Activated gamma-delta T cell (primary cell): ENCODE measurements at places on chromosomes 12 and 14.

DNA sequence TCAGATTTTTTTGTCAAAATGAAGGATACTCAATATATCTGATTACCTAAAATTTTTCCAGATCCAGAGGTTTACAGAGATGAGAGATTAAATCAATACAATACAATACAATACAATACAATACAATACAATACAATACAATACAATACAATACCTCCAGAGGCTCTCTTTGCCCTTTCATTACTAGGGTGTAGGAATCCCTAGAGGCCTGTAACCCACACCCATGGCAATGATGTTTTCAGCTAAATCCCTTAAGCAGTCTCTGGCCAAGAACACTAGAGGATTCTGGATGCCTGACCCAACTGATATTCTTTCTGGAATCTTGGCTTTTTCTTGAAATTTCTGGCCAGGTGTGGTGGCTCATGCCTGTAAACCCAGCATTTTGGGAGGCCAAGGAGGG, 23.7 kb upstream of the AEBP2 start:
- no peak for DNase-seq

DNA sequence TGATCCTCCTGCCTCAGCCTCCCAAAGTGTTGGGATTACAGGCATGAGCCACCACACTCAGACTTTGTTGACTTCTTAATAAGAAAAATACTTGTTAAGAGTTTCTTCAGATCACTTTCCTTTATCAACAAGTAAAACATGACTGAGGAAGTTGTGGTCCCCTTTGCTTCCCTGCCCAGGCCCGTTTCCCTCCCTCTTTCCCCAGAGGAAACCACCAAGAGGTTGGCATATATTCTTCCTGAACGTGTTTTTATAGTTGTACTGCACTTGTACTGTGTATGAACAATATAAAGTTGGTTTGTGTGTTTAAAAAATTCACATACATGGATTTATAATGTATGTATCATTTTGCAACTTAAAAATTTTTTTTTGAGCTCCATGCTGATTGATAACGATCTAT, 28.4 kb downstream of the PTPN11 start:
- no peak for DNase-seq

GRCh38 chr12:11134305-11134704, at the start of gene TAS2R30:
TAS2R30 (minus strand) TSS chr12:11134644; CDS start chr12:11134244, 400 bp downstream.
- DNase-seq, result no peak

DNA sequence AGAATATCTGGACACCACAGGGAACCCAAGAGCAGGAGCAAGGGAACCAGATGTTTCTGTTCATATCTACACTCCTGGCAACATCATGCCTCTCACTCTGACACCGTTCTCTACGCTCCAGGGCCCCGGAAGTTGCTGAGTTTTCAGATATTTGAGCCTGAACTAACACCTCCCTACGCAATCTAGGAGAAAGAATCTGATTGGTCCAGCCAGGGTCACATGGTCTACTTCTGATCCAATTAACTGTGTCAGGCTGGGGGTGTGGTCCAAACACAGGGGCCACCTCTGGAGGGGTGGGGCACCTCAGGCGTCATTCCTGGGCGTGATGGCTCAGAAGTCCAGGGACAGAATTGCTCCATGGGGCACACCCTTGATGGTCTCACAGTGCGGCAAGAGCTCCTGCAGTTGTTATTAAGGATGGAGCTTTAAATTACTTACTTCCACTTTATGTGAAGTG, 165.5 kb downstream of the PTPN11 start:
- DNase-seq, result no peak

- no peak for DNase-seq
Observed at GRCh38 chr14:106813477-106813823, 1287.1 kb downstream of the TMEM121 start.

- no peak for DNase-seq
Observed at GRCh38 chr12:130351326-130351725, 13.6 kb downstream of the PIWIL1 start.

- no peak for DNase-seq
Observed at GRCh38 chr12:131617596-131618302, 93.1 kb upstream of the SFSWAP start.

- no peak for DNase-seq
Observed at GRCh38 chr12:123696646-123697045, 15.5 kb upstream of the ATP6V0A2 start.

DNA sequence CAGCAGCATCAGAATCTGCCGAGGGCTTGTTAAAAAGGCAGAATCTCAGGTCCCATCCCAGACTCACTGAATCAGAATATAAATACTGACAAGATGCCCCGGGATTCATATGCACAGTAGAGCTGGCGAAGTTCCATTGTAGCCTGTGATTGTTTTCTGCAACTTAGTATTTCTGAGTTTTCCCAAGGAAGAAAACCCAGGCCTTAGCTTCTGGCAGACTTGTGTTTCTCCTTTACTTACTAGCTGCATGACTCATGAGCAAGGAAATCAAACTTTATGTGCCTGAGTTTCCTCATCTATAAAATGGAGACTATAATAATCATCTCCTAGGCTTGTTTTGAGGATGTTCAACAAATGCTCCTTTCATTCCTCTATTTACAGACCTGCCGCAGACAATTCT, 278.5 kb upstream of the PLEKHG7 start:
- no peak for DNase-seq

GRCh38 chr12:123754041-123754772, 7.9 kb upstream of the DNAH10 start:
- DNase-seq, result no peak

GRCh38 chr12:123096182-123096581, 54.7 kb downstream of the PITPNM2 start:
- DNase-seq, result no peak

DNA sequence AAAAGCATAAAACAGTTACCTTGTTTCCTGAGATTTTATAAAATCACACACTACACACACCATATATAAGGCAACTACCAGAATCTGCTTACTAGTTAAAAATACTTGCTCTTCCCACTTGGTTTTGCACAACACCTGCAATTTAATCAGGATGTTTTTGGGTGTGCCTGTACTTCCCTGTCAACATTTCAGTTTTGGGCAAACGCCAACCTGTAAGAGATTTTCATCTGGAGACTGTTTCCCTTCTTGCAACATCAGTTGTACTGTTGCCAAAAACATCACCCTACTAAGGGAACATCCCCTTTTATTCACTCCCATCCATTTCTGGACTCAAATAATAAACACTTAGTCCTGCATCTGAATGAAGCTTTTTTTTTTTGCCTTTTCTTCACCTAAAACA, 172.3 kb downstream of the DUSP6 start:
- DNase-seq, result no peak

DNA sequence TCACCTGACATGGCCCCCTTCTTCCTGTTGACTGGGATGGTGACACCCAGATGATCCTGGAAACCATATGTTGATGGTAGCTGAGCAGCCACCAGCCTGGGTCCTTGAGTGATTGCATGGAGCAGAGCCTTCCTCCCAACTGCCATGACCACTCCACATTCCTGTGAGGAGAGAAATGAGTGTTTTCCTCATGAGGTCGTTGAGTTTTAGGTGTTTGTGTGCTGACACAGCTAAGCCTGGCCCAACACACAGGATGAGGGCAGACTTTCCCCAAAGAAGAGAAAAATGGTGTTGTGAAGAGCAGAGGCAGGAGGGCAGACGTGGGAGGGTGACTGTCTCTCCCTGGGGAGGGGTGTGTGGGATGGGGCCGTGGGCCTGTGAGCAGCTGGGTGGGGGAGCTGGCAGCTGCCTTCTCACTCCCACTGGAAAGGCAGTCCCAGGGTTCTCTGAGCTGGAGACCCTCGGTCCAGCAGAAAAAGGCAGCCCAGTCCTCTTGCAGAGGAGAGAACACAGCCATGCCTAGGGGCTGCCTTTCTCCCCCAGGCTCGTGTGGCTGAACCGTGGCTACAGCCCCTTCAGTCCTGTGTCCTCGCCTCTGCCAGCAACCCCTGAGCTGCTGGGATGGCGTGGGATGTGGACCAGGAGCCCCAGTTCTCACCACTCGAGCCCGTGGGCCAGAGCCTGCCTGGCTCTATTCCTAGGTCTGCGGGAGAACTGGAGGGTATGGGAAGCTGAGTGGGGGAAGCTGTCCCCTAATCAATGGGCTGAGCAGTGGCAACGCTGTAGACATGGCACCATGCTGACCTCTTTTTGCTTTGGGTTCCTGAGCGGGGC, 257.0 kb downstream of the ADGRD1 start:
- DNase-seq, result no peak

- DNase-seq, result no peak
Observed at GRCh38 chr12:48390026-48390425, 39.3 kb upstream of the ZNF641 start.

DNA sequence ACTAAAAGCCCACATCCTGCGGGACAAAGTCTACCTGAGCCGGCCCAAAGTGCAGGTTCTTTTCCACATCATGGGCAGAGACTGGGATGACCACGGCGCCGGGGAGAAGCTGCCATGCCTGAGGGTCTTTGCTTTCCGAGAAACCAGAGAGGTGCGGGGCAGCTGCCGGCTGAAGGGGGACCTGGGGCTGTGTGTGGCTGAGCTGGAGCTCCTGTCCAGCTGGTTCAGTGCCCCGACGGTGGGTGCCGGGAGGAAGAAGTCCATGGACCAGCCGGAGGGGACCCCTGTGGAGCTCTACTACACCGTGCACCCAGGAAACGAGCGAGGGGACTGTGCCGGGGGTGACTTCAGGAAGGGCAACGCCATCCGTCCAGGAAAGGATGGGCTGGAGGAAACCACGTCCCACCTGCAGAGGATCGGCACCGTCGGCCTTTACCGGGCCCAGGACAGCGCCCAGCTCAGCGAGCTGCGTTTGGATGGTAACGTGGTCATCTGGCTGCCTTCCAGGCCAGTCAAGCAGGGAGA, 148.1 kb downstream of the TMEM132C start:
- DNase-seq, result no peak

- DNase-seq, result no peak
Observed at GRCh38 chr12:67486671-67487070, 161.9 kb upstream of the DYRK2 start.

DNA sequence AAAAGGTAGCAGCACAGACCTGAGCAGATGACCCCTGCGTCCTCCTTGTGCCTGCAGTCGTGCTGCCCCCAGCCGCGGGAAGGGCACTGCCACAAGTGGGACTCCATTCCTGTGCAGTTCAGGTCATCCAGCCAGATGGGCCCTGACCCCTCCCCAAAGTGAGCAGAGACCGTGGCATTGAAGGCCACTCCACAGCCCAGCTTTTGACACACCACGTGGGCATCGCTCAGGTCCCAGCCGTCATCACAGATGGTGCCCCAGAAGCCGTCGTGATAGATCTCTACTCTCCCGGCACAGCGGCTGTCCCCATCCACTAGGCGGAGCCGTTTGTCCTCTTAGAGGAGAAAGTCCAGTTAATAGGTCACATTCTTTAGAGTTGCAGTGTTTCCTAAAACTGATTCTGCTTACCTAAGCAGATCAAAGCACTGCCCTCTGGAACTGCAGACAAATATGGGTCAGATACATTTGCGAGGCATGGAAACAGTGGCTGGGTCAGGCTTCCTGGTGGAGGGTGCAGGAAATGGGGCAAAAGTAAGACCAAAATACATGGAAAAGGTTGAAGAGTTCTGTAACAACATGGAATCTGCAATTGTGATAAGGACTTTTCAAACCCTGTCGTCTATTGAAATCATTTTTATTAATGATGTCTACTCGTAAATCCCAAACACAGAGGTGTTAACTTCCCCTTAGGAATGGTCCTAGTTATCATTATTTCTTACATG, 69.4 kb downstream of the CD163L1 start:
- DNase-seq, result no peak

GRCh38 chr14:75328558-75329155, 50.0 kb downstream of the FOS start:
- no peak for DNase-seq

DNA sequence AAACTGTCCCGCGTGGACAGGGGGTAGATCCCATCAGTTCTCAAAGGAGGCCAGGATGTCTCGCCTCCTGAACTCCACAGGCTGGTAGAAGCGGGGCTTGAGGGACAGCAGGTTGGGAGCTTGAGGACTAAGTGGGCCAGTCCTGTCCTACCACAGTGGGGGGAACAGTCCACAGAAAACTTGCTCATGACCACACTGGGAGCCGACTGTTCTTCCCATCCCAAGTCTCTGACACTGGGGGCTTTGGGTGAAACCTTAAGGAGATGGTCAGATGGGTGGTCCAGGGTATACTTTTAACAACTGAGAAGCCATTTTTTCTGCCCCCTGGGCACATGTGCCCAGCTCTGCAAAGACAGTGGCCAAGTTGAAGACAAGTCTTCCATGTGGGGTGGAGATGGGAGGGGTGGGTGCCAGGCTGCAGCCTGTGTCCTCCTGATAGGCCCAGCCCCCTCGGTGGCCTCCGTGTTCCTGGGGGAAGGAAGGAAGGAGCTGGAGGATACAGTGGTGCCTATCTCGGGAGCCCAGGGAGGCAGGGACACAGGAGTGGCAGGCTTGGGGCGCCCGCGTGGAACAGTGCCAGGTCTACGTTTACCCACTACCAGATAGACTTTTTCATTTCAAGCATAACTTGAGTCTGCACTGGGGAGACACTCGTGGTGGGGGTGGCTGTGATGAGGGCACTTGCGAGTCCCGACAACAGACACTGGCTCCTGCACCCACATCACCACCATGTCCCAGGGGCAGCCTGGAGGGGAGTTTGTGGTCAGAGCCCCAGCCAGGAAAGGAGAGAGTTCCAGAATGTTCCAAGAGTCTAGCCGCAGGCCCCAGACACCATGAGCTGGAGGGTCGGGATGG, 14.7 kb downstream of the RHOF start:
- DNase-seq, result no peak

DNA sequence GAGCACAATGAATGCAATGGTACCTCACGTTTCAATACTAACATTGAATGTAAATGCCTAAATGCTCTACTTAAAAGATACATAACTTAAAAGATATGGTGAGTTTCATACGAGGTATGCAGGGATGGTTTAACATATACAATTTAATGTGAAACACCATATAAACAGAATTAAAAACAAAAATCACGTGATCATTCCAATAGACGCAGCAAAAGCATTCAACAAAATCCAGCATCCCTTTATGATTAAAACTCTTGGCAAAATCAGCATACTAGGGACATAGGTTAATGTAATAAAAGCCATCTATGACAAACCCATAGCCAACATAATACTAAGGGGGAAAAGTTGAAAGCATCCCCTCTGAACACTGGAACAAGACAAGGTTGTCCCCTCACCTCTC, 845.7 kb downstream of the SLC16A7 start:
- no peak for DNase-seq

DNA sequence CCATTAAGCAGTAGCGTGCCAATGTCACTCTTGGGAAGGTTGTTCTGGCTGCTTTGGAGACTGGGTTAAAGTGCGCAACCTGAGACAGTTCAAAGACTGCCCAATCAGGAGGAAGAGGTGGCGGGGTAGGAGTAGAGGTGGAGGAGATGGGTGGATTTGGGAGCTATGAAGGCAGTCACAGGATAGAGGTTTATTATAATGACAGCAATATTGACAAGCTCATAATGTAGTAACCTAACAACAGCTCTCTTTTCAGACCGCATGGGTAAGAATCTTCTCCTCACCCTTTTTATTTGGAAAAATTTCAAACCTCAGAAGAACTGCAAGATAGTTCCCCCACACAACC, 5.3 kb upstream of the PSMD9 start:
- no peak for DNase-seq

GRCh38 chr14:68921049-68921448, 58.1 kb downstream of the ACTN1 start:
- no peak for DNase-seq
